ENCODE measurements at places on chromosomes 13 and 19. TPM values are rescaled to one million over a fixed set of nuclear protein-coding genes. Genes with fewer than 3 reads are reported as not detected.

Gene PRDX2
- 277 TPM for total RNA-seq

Gene CFAP97D2
- not detected for total RNA-seq

Gene LGALS4
- total RNA-seq: 1.7 TPM

Gene GARIN5A
- 0.21 TPM for total RNA-seq

Gene TRIM13
- 18.0 TPM for total RNA-seq

Gene KL
- total RNA-seq: 0.75 TPM

Gene PPM1N
- total RNA-seq: 1.3 TPM

Gene RNF113B
- not detected for total RNA-seq

Gene OR4F17
- total RNA-seq: not detected

Gene ZNF460
- 42.3 TPM for total RNA-seq

Gene ZNF723
- total RNA-seq: not detected

Gene SLC7A9
- 0.12 TPM for total RNA-seq

Gene RXFP2
- total RNA-seq: not detected

Gene CEACAM16
- not detected for total RNA-seq

Gene MUC16
- not detected for total RNA-seq

Gene GPR12
- not detected for total RNA-seq
